Activated CD8-positive, alpha-beta T cell treated with anti-CD3 and anti-CD28 coated beads, Interleukin-2, amount 10 ng/mL, durations not matched to agents 7 days and 5 days (primary cell): ENCODE measurements at places on chromosomes 4 and X. TPM values are rescaled to one million over a fixed set of nuclear protein-coding genes. Genes with fewer than 3 reads are reported as not detected.

GRCh38 chrX:40531056-40531826, 49.5 kb upstream of the ATP6AP2 start:
- H3K36me3 ChIP-seq, result no peaks in the 10 kb centered on the region
- H3K27me3 ChIP-seq, result no peaks in the 10 kb centered on the region
- H3K27ac ChIP-seq, result no peak overlapping the region
- no peaks in the 10 kb centered on the region for H3K4me1 ChIP-seq
- no peak overlapping the region for H3K4me3 ChIP-seq

- H3K4me3 ChIP-seq, result no peak overlapping the region
- H3K27me3 ChIP-seq, result no peaks in the 10 kb centered on the region
- no peak overlapping the region for H3K27ac ChIP-seq
- no peaks in the 10 kb centered on the region for H3K4me1 ChIP-seq
- no peak for DNase-seq
- H3K36me3 ChIP-seq, result no peaks in the 10 kb centered on the region
Measured at GRCh38 chrX:141133272-141133671, 43.7 kb downstream of the LDOC1 start.

- no peak overlapping the region for H3K4me3 ChIP-seq
- no peaks in the 10 kb centered on the region for H3K36me3 ChIP-seq
- H3K27ac ChIP-seq, result no peak overlapping the region
- peaks cover 4% of the 10 kb centered on the region for H3K4me1 ChIP-seq
Measured at GRCh38 chr4:7530082-7530481, 95.4 kb upstream of the PSAPL1 start.

DNA sequence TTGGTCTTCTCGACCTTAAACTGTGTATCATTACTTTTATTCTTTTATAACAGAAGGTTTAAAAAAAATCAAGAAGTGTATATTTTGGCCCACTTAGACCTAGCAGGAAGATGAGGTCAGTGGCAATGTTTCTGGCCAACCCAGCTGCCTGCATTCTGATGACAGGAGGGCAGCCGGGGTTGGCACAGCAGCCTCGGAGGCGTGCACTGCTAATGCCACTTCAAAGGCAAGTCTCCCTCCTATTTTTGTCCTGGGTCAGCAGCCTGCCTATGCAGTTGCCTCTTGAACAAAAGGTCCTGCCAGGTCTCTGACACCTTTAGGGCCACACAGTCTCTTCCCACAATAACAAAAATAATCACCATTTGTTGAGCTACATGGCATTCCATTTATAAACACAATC, 89.4 kb upstream of the MYOZ2 start:
- H3K36me3 ChIP-seq, result no peaks in the 10 kb centered on the region
- H3K27ac ChIP-seq, result no peak overlapping the region
- no peak for DNase-seq
- H3K4me1 ChIP-seq, result peaks cover 4% of the 10 kb centered on the region

DNA sequence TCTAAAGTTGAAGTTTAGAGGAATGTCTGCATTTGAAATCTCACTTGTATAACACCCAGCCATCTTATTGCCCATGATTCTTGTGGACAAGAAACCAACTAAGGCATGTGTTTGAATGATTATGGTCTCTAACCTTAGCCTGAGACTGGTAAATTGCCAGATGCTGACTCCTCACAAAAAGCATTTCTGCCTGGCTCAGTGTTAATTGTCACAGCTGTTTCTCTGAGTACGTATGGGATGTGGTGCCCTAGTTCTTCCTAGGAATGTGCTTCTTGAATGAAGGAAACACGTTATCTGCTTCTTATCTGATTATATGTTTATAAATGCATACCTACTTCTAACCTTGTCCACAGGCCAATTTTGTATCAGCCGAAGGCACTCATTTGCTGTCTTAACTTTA, 63.1 kb upstream of the NDP start:
- no peak for DNase-seq
- no peaks in the 10 kb centered on the region for H3K36me3 ChIP-seq
- H3K4me3 ChIP-seq, result no peak overlapping the region
- H3K4me1 ChIP-seq, result peaks cover 9% of the 10 kb centered on the region

DNA sequence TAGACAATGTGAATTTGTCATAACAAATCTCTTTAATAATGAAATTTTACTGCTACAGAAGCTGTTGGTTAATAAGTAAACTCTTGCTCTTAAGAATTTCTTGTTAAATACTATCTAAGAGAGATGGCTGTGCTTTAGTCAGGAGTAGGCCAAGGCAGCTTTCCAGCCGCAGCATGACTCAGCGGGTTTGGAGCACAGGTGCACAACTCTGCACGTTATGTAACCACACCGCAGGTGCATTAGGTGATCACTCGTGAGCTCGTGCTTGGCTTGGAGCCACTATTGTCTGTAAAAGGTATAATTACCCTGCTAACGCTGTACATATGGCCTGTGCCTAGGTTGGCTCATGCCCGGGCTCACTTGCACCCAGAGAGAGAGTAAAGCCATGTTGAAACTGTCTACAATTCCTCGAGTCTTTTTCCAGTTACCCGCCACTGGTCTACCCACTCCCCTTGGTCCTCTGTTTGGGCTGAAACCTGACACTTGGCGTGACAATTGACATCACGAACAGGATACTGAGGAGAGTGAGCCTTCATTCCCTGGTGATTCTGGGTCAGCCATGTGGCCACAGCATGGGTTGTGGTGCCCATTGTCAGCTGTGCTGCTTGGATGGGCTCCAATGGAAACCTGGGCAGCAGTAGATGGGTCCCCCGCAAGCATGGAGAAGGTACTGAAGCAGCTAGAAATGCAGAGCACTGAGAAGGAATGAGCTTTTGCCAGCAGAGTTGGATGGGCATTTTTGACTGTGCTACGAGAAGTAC, 18.4 kb upstream of the ANAPC4 start:
- no peak for DNase-seq
- no peaks in the 10 kb centered on the region for H3K4me1 ChIP-seq
- no peak overlapping the region for H3K27ac ChIP-seq
- no peaks in the 10 kb centered on the region for H3K27me3 ChIP-seq

The GAGE12F gene
- total RNA-seq, result not detected

The AMTN gene
- total RNA-seq, result not detected

The DIPK2B gene
- total RNA-seq, result not detected
